Mesothelial cell of epicardium (in vitro differentiated cells): ENCODE measurements at places on chromosomes 2 and 18.
A peak's percentile ranks its signal among the peaks of the same experiment; 100 is the strongest.

- DNase-seq: no peak
Observed at GRCh38 chr18:60145776-60146175, 226.8 kb downstream of the MC4R start.

DNA sequence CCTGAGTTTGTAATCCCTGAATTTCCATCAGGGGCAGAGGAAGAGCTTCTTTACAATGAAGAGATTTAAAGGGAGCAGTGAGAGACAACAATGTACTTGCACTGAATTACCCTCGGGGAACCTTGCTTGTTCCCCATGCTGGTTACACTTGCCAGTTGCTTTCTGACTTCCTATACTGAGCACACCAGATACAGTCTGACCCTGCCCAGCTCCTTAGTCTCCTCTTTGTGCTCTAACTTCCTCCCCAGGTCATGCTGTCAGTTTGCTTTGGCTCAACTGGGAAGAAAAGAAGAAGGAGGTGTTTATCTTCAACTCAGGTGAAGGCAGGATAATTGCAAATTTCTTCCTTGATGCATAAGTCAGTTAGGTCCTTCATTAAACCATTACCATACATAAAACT lies 658.4 kb downstream of the NYAP2 start:
- DNase-seq: no peak

GRCh38 chr2:48531141-48531648 lies 1.2 kb downstream of the STON1 start:
- no peak for DNase-seq

- DNase-seq: no peak
Observed at GRCh38 chr18:23894661-23895175, 119.8 kb upstream of the TTC39C start.

- DNase-seq: no peak
Observed at GRCh38 chr2:127927384-127927783, 41.6 kb upstream of the AMMECR1L start.

- no peak for DNase-seq
Observed at GRCh38 chr18:78716022-78716421, 263.6 kb upstream of the SALL3 start.

- no peak for DNase-seq
Observed at GRCh38 chr18:28777756-28778155, 600.8 kb upstream of the CDH2 start.

- DNase-seq: peak; percentile 38
Observed at GRCh38 chr18:55588111-55588869, at the start of gene TCF4. TSS of gene TCF4 (minus strand) at chr18:55588192. CDS start at chr18:55587116, 1,076 bp downstream.

DNA sequence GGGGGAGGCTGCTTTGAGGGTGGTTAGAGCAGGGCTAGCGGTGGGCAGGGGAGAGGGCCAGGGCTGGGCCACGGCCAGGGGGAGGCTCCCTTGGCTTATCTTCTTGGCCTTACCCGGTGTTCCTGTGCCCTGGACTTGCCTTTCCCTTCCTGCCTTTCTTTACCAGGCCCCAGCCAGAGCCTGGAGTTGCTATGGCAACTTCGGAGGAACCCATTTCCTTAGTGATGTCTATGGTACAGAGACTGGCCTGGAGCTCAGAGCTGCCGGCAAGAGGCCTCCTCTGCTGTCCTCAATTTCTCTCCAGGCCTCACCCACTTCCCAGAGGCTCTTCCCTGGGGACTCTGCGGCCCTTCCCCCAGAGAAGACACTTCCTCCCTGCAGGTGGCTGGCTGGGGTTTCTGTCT lies 11.5 kb downstream of the SPEG start:
- no peak for DNase-seq

DNA sequence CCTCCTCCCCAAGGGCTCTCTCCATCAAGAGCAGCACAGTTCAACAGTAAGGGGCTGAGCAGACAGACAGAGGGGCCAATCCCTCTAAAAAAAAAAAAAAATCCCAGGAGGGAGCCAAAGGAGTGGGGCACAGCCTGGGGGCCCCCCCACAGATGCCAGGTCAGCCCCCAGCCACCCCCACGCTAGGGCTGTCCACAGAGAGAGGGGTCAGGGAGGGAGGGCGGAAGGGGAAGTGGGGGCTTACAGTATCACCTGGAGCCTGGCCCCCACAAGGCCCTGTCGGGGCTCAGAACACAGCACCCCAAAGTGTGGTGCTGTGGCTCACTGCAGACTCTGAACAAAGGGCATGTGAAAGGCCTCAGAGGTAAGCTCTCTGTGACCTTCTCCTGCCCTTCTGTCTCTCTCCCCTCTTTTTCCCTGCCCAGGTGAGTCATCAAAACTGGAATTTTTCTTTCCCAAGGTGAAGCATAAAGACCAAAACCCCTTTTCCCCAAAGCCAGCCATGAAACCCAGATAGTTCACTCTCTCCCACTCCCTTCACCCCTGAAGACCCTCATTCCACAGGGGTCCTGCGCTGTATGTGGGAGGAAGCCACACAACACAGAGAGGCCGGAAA lies 13.9 kb downstream of the BIN1 start:
- no peak for DNase-seq

DNA sequence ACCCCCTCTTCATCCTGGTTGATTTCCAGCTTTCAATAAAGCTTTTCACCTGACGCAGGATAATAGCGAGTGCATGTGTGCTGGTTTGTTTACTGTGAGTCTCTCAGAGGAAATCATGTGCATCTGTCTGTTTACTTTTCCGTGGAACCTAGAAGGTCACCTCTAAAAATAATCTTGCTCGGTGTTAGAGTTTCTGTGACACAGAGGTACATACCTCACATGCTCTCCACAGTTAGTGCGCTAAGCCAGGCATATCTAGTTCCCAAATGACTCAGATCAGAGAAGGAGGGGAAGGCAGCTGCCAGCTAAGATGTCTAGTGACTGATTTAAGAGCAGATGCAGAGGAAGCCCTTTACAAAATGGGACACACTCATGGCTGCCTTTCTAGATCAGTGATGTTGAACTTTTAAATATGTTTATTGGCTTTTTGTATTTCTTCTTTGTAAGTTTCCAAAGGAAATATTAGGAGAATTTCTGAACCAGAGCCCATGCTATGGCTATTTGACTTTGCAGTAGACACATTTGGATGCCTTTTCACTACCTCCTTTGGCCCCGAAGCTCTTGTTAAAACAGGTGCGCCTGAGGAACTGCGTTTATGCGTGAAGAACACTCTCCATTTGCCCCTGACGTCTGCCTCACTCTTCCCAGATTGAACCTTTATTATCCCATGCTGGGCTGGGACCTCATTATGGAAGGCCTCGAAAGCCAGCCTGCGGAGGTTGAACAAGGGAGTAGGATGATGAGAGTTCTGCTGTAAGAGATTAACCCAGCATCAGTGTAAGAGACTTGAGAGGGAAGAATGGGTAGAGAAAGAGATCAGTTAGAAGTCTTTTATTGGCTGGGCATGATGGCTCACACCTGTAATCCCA lies 145.6 kb downstream of the FAM161A start:
- no peak for DNase-seq

DNA sequence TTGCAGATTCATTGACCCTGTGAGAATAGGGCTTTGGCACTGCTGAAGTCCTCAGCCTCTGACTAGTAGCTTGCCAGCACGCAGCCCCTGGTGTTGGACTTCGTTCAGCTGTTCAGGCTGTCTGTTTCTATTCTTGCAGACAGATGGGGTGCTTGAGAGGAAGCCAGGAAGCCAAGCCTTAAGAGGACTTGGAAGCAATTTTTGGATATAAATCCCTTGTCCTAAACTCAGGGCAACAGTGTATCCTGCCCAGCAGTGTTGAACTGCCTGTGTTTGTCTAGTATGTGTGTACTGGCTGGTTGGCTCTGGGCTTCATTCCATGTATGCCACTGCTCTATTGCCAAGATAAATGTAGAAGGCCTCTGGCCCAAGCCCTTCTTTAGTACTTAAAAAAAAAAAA lies 108.6 kb downstream of the COMMD1 start:
- DNase-seq: no peak

- DNase-seq: no peak
Observed at GRCh38 chr2:126771094-126771493, 115.1 kb downstream of the GYPC start.
